B cell (primary cell): ENCODE measurements at places on chromosomes 7 and 10. TPM values are rescaled to one million over a fixed set of nuclear protein-coding genes. Genes with fewer than 3 reads are reported as not detected.
A peak's percentile ranks its signal among the peaks of the same experiment; 100 is the strongest.

MYPN gene
- not detected in 2 replicates for polyA plus RNA-seq

AOC1 gene
- polyA plus RNA-seq: 0.07 TPM in 1 of 2 replicates, not detected in the other

CCDC146 gene
- 5.6 and 5.9 TPM in 2 replicates for polyA plus RNA-seq

GDF10 gene
- not detected in 2 replicates for polyA plus RNA-seq

TMEM139 gene
- 0.12 and 0.25 TPM in 2 replicates for polyA plus RNA-seq

SPDYE11 gene
- not detected in 2 replicates for polyA plus RNA-seq

COBL gene
- not detected in 2 replicates for polyA plus RNA-seq

DNA sequence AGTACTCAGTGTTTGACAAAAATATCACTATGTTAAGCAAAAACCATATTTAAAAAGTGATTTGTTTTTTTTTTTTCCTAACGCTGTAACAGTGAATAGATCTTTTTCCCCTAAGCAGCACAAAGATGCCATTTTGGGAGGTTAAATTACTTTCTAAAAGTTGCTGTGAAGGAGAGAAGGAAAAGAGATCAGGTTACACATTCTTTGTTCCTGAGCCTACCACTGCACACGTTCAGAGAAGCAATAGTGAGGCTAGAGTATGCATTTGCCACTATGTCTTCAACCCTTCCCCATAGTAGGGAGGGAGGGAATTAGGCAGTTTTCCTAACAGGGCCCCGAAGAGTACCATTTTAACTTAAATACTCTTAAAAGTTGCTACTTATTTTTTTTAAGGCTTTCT, 38.9 kb downstream of the BMPR1A start:
- no peaks in the 10 kb centered on the region for H3K4me1 ChIP-seq
- no peaks in the 10 kb centered on the region for H3K27me3 ChIP-seq
- DNase-seq: no peak
- H3K36me3 ChIP-seq: no peaks in the 10 kb centered on the region
- no peak overlapping the region for H3K4me3 ChIP-seq

GRCh38 chr10:103917302-103918052, 507 bp downstream of the STN1 start:
- no peaks in the 10 kb centered on the region for H3K36me3 ChIP-seq
- peak overlapping the region; percentile 85 for H3K27ac ChIP-seq
- peaks cover 40% of the 10 kb centered on the region for H3K4me1 ChIP-seq
- H3K4me3 ChIP-seq: peak overlapping the region; percentile 67
- no peaks in the 10 kb centered on the region for H3K27me3 ChIP-seq

DNA sequence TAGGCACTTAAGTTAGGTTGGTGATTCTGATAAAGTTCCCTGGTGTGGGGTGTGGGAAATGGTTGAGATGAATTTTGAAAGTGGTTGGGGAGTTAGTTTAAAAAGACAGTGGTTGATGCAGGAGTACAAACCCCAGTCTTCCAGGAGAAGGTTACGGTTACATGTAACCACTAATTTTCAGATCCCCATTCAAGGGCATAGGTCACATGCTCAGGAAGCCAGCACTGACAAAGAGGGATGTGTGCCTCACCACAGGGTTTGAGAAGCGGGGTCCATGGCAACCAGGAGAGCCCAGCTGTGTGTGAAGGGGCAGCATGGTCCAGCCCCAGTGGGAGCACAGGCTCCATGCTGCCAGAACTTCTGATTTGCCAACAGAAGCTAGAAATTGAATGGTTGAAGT, 144.2 kb downstream of the MDFIC start:
- H3K27me3 ChIP-seq: no peaks in the 10 kb centered on the region
- no peak for DNase-seq
- no peaks in the 10 kb centered on the region for H3K36me3 ChIP-seq
- H3K4me3 ChIP-seq: no peak overlapping the region
- no peaks in the 10 kb centered on the region for H3K4me1 ChIP-seq

DNA sequence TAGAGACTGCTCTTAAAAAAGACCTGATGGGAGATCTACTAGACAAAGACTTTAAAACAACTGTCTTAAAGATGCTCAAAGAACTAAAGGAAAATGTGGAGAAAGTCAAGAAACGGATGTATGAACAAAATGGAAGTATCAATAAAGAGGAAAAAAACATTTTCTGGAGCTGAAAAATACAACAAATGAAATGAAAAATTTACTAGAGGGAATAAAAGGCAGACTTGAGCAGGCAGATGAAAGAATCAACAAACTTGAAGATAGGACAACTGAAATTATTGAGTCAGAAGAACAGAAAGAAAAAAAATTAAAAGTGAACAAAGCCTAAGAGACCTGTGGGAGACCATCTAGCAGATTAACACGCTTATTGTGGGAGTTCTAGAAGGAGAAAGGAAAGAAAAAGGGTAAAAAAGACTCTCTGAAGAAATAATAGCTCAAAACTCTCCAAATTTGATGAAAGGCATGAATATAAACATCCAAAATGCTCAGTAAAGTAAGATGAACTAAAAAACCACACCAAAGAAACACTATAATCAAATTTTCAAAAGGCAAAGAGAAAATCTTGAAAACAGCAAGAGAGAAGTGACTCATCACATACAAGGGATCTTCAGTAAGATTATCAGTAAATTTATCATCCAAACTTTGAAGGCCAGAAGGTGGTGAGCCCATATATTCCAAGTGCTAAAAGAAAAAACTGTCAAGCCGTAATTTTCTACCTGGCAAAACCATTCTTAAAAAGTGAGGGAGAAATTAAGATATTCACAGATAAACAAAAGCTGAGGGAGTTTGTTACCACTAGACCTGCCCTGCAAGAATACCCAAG, 83.2 kb downstream of the SCRN1 start:
- no peaks in the 10 kb centered on the region for H3K36me3 ChIP-seq
- DNase-seq: no peak
- H3K27me3 ChIP-seq: no peaks in the 10 kb centered on the region
- no peaks in the 10 kb centered on the region for H3K4me1 ChIP-seq

- DNase-seq: no peak
- H3K27me3 ChIP-seq: no peaks in the 10 kb centered on the region
- H3K4me1 ChIP-seq: peaks cover 12% of the 10 kb centered on the region
- no peak overlapping the region for H3K27ac ChIP-seq
Observed at GRCh38 chr10:89478739-89479654, 56.4 kb downstream of the SLC16A12 start.

GRCh38 chr10:68560943-68561864, 1.1 kb downstream of the TET1 start:
- no peaks in the 10 kb centered on the region for H3K36me3 ChIP-seq
- DNase-seq: peak; percentile 33
- H3K27me3 ChIP-seq: peaks cover 38% of the 10 kb centered on the region
- H3K27ac ChIP-seq: no peak overlapping the region
- peaks cover 32% of the 10 kb centered on the region for H3K4me1 ChIP-seq
- H3K4me3 ChIP-seq: peak overlapping the region; percentile 11
